Pancreas (tissue), 10 donors: ENCODE measurements at places on chromosomes 1 and 21. TPM values are rescaled to one million over a fixed set of nuclear protein-coding genes. Genes with fewer than 3 reads are reported as not detected.

Gene ADAMTS1
- 8.6 TPM for polyA plus RNA-seq

Gene THEM5
- not detected for polyA plus RNA-seq

Gene FAM72D
- polyA plus RNA-seq: not detected

DNA sequence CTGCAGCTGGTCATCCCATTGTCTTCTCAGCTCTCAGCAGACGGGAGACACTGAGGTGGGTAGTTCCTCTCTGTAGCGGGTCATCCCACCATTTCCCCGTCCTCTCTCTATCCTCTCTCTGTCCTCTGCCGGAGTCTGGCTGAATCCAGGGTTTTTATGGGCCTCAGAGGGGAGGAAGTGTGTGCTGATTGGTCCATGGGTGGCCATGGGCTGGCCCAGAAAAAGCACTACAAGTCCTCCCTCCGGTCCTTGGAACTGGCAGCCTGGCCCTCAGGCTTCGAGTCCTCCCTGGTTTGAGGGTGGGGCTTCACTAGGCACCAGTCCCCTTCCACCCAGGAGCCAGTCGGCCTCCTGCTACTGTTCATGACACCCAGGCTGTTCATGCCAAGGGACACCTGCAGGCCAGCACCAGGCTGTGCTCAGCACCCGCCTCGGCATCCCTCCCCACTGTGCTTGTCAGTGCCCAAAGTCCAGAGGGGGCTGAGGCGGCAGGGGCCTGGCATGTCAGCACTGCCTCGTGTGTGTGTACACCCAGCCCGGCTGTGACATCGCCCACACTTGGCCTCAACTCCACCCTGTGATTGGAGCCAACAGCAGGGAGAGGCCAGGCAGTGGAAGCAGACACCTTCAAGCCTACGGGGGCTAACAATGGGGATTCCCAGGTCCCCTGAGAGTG is 23.0 kb upstream of the LRRC8C start:
- no peak for DNase-seq

- no peak for DNase-seq
Observed at GRCh38 chr1:210372931-210373627, 44.4 kb downstream of the HHAT start.
